GOT3 (cell line): ENCODE measurements at places on chromosomes 3 and 15.
A peak's percentile ranks its signal among the peaks of the same experiment; 100 is the strongest.

- DNase-seq, result no peak
Observed at GRCh38 chr3:36918050-36918449, 26.8 kb downstream of the TRANK1 start.

- DNase-seq, result no peak
Observed at GRCh38 chr3:71979175-71979574, 194.2 kb upstream of the PROK2 start.

GRCh38 chr15:89937365-89938350 is 24.9 kb upstream of the ARPIN start:
- no peak for DNase-seq

GRCh38 chr3:186594591-186595113 is 18.2 kb upstream of the AHSG start:
- no peak for DNase-seq

GRCh38 chr15:49096090-49096750 is 50.0 kb upstream of the SECISBP2L start:
- DNase-seq, result no peak

DNA sequence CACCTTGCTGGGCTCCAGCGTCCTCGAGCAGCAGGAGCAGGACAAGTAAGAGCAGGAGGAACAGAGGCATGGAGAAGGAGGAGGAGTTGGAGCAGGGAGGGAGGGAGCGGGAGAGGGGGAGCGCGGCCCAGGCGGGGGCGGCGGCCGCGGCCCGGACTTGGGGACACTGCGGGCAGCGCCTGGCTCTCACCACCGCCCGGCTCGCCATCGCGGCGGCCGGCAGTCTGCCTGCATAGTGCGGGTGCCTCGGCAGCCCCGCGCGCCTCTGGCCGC is 440 bp downstream of the DCBLD2 start:
- no peak for DNase-seq

GRCh38 chr3:42014921-42015533 is 53.1 kb upstream of the ULK4 start:
- DNase-seq, result no peak

GRCh38 chr15:98787936-98788757 is 139.8 kb downstream of the IGF1R start:
- no peak for DNase-seq

GRCh38 chr15:41597787-41598186 is 38.8 kb downstream of the TYRO3 start:
- DNase-seq, result no peak

GRCh38 chr3:119601154-119601553 is 3.5 kb downstream of the PLA1A start:
- no peak for DNase-seq

- no peak for DNase-seq
Observed at GRCh38 chr15:20645956-20646355, 104.4 kb upstream of the GOLGA6L6 start.

DNA sequence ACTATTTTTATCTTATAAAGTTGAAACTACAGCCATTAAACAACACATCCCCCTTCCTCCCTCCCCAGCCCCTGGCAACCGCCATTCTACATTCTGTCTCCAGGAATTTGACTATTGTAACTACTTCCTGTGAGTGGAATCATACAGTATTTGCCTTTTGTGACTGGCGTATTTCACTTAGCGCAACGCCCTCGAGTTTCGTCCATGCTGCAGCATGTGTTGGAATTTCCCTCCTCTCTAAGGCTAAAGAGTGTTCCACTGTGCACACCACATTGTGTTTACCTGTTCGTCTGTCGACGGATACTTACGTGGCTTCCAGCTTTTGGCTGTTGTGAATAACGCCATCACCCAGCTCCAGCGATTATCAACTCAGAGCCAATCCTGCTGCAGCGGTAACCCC is 52.0 kb upstream of the DLG1 start:
- no peak for DNase-seq

- no peak for DNase-seq
Observed at GRCh38 chr3:41219424-41219823, 20.1 kb downstream of the CTNNB1 start.

DNA sequence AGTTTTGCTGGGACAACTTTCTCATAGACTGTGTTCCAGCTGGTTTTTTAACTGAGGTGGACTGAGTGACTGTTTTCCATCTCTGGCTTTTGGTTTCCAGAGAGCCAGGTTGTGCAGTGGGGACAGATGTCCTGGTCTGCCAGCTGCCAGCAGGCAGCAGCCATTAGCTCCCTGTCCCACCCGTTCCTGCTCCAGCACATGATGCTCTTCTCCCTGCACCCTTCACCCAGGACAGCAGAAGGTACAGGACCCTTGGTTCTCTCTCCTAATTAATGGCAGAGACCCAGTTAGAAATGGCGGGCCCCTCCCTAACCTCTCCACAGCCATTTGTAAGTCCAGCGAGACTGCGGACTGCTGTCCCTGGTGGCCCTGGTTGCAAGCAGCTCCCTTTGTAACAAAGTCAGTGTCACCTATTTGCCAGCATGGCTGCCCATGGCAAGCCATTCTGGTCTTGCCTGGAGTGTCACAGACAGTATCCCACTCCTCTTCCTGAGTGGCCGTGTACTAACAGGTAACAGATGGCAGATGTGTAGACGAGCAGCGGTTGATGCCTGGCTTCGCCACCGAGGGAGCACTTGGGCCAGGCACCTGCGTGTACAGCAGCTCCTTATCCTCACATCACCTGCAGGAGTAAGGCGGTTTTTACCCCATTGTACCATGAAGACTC is 148.3 kb downstream of the DNAJB8 start:
- DNase-seq, result no peak

DNA sequence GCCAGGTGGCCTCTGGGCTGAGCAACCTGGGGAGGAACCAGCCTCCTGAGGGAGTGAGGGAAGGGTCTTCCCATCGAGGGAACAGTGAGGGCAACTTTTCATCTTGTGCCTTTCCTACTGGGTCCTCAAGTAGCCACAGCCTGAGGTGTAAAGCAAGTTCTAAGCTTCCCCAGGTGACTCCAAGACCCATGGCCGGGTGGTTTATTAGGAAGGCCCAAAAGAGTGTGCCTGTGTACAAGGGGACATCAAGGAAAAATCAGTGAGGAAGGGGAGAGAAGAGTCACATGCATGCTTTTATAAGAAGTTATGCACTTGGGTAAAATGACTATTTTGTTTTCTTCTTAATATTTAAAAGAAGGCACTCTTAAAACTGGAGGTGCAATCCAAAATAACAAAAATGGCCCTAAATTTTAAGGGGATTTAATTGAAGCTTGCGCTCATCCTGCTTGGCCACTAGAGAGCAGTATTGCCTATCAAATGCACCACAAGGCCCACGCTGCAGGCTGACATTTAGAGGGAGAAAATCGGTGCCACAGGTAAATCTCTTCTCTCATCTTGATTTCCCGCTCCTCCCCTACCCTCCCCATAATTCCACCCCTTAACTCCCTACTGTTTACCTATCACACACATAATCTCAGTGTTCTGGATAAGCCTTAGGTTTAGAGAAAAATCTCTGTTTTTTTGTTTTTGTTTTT is 6.7 kb downstream of the NANOGP8 start:
- DNase-seq, result no peak

DNA sequence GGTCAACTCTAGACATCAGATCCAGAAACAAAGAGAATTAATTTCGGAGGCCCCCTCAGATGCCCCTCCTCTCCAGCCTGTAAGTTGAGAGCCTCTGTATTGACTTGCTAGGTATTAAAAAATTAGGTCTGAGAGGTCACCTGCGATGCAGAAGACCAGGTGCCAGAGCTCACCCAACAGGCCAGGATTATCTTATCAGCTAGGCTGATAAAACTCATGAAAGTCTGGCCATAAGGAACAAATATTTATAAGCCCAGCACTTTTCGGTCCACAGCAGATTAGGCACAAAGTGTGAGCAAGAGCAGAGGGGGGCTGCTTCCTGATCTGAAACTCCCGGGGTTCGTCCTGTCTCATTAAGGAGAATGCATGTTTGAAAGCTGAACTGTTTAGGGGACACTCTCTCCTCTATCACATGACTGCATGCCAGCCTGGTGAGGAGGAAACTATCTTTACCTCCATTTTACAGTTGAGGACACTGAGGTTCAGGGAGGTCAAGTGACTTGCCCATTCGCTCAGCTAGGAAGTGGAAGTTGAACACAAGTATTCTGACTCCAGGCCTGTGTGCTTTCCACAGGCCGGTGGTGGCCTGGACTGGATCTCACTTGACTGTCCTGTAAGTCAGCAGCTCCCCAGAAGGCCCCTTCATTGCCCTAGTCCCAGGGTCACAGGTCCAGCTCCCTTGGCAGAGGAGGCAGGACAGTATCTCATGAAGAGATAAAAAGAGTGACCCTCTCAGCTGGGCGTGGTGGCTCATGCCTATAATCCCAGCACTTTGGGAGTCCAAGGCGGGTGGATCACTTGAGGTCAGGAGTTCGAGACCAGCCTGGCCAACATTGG is 39.6 kb upstream of the MAGEF1 start:
- DNase-seq, result no peak

DNA sequence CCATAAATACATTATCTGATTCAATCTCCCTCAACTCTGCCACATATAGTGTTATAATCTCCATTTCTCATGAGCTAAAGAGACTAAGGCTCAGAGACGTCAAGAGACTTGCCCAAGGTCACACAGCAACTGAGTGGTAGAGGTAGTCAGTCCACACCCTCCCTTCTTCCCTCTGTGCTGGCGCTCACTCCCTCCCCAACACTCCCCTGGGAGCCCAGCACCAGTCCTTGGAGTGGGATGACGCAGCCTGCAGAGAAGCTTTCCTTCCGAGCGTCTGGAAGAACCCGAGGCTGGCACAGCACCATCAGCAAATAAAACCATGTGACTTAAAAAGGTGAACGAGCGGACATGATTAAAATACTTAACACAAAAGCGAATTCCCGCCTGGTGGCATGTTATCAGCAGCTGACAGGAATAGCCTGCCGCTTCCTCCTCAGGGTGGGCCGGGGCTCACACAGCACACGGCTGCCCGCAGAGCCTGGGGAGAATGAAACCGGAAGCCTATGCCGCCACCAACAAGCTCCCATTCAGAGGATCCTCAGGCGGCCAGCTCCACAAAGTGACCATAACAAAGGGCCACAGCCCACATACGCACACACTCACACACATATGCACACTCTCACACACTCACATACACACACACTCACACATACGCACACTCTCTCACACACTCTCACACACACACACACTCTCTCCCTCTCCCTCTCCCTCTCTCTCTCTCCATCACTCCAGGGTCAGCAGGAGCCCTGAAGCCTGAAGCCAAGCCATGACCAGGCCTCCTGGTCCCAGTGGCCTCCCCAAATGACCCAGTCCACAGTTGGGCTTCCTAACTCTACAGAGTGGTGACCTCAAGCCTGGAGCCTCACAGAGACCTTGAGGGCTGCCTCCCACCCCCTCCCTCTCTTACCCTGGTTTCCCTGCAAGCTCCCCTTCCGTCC is 120.5 kb downstream of the XXYLT1 start:
- no peak for DNase-seq

- no peak for DNase-seq
Observed at GRCh38 chr3:62554264-62554799, 181.0 kb upstream of the FEZF2 start.

DNA sequence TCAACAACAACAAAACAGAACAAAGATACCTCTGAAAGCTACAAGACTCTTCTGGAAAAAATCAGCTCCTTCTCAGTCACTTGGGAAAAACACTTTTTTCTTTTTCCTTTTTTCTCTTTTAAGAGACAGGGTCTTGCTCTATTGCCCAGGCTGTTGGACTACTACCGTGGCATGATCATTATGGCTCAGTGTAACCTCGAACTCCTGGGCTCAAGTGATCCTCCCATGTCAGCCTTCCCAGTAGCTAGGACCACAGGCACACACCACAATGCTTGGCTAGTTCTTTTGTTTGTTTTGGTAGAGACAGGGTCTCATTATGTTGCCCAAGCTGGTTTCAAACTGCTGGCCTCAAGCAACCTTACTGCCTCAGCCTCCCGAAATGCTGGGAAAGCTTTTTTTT is 12.8 kb downstream of the MYO9A start:
- no peak for DNase-seq

GRCh38 chr3:120425572-120426250 is 25.1 kb downstream of the FSTL1 start:
- DNase-seq, result no peak

GRCh38 chr15:70035719-70036077 is 62.0 kb downstream of the TLE3 start:
- DNase-seq, result no peak

- DNase-seq, result no peak
Observed at GRCh38 chr3:149353581-149354184, 20.2 kb upstream of the TM4SF18 start.

DNA sequence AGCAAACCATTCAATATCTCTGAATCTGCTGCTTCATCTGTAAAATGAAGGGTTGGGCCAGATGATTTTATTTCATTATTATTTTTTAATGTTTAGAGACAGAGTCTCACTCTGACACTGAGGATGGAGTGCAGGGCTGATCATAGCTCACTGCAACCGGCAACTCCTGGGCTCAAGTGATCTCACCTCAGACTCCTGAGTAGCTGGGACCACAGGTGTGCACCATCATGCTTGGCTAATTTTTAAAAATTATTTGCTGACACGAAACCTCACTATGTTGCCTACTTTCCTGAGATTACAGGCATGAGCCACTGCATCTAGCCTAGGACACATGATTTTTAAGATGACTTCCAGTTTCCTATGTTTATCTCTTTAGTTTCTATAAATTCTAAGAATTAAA is 105.8 kb downstream of the P3H2 start:
- DNase-seq, result no peak

- no peak for DNase-seq
Observed at GRCh38 chr3:67790043-67790442, 135.6 kb upstream of the SUCLG2 start.

- DNase-seq, result no peak
Observed at GRCh38 chr3:151345859-151346258, 16.5 kb upstream of the P2RY13 start.

GRCh38 chr15:79283252-79284048 is 928 bp downstream of the ANKRD34C start:
- DNase-seq, result peak; percentile 7

DNA sequence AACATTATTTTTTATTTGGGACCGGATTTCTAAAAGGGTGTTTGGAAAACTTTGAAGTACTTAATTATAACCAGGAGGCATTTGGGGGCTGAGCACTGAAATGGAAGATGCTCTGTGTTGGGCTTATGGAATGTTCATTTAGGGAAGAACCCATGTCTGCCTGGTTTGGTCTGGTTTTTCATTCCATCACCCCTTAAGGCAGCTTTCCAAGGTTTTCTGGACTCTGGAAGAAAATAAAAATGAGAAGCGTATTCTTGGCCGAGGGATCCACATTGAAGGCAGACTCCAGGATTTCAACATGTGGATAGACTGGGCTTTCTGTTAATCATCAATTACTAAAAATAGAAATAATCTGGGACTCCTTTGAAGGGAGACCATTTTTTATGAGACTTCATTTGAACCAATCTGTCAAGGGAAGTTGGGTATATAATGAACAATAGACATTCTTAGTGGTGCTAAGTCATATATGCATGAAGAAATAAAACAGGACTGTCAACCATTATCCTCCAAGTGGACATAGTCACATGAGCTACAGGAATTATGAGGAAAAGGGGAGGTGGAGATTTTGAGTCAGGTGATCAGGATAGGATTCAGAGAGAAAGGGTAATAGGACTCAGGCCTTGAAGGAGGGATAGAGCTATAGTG is 270.5 kb upstream of the ADAMTS9 start:
- DNase-seq, result no peak
